ENCODE measurements at places on chromosomes 4 and X. TPM values are rescaled to one million over a fixed set of nuclear protein-coding genes. Genes with fewer than 3 reads are reported as not detected.

CXCL11 gene
- polyA plus RNA-seq = 0.40 TPM

SYNPO2 gene
- 4.6 TPM for polyA plus RNA-seq

ZAR1 gene
- not detected for polyA plus RNA-seq

GRCh38 chrX:118497180-118497818 is 1.7 kb downstream of the DOCK11 start:
- DNase-seq = no peak

- no peak for DNase-seq
Measured at GRCh38 chr4:70651864-70652506, 14.3 kb downstream of the JCHAIN start.

- no peak for DNase-seq
Measured at GRCh38 chr4:1310796-1311631, 21.3 kb downstream of the MAEA start.

GRCh38 chr4:100042235-100042634 is 92.2 kb upstream of the H2AZ1 start:
- no peak for DNase-seq

All from left renal pelvis (tissue), 4 donors.